ENCODE measurements at places on chromosomes 2 and 18.
A peak's percentile ranks its signal among the peaks of the same experiment; 100 is the strongest.

DNA sequence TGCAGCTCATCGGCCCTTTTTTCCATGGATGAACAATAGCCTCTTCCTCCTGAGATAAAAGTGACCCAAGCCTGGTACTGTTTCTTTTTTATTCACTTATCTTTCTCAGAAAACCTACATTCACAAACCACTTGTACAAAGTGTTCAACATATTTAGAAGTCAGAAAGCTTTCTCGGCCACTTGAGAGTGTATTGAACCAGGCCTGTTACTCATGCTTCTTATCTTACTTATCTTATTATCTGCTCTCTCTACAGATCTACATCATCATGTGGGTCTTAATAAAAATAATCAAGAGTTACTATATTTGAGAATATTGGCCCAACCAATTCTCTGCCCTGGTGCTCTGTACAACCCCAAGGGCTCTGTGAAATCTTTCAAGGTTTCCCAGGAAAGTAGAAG, 242.1 kb downstream of the MREG start:
- no peak for DNase-seq

- no peak for DNase-seq
These were observed 40.5 kb upstream of the ATG16L1 start for GRCh38 chr2:233210843-233211547.

GRCh38 chr2:231412618-231412963, 17.1 kb downstream of the B3GNT7 start:
- DNase-seq = no peak

GRCh38 chr2:236661762-236662110, 92.1 kb downstream of the ACKR3 start:
- DNase-seq = no peak

GRCh38 chr2:101692766-101693165, 4.7 kb upstream of the MAP4K4 start:
- DNase-seq = no peak

- DNase-seq = no peak
These were observed 8.3 kb downstream of the CAPG start for GRCh38 chr2:85401844-85402243.

DNA sequence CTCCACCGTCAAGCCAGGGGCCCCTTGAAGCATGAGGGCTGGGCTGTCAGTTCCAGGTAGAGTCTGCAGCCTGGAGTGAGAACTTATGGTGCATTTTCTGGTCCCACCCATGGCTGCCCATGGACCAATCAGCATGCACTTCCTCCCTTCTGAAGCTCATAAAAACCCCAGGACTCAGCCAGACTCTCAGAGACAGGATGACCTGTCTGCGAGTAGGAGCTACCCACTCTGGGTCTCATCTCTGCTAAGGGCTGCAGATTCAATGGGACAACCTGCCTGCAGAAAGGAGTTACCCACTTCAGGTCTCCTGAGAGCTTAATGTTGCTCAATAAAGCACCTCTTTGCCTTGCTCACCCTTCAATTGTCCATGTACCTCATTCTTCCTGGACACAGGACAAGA, 9.4 kb upstream of the DUSP19 start:
- DNase-seq = no peak

GRCh38 chr18:62637807-62638687, 77.3 kb upstream of the PHLPP1 start:
- DNase-seq = peak; percentile 62

DNA sequence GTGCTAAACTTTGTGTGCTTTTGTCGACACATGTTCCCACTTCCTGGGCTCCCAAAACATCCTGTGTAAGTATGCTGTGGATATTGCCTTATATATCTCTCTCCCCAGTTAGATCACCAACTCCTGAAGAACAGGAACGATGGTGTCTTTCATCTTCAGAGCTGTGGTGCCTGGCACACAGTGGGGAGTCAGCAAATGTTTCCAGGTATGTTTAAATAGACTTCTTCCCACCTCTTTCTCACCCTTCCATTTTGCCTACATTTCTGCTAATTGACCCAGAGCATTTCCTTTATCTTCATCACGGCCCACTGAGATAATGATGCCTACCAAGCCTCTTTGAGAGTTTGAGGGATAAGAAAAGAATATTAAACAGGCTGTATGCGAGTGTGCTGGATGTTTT, 60.7 kb downstream of the RND3 start:
- DNase-seq = no peak

- no peak for DNase-seq
These were observed 4.0 kb downstream of the SPR start for GRCh38 chr2:72891091-72891818.

- DNase-seq = no peak
These were observed 5.5 kb upstream of the MGAT4A start for GRCh38 chr2:98736464-98736889.

DNA sequence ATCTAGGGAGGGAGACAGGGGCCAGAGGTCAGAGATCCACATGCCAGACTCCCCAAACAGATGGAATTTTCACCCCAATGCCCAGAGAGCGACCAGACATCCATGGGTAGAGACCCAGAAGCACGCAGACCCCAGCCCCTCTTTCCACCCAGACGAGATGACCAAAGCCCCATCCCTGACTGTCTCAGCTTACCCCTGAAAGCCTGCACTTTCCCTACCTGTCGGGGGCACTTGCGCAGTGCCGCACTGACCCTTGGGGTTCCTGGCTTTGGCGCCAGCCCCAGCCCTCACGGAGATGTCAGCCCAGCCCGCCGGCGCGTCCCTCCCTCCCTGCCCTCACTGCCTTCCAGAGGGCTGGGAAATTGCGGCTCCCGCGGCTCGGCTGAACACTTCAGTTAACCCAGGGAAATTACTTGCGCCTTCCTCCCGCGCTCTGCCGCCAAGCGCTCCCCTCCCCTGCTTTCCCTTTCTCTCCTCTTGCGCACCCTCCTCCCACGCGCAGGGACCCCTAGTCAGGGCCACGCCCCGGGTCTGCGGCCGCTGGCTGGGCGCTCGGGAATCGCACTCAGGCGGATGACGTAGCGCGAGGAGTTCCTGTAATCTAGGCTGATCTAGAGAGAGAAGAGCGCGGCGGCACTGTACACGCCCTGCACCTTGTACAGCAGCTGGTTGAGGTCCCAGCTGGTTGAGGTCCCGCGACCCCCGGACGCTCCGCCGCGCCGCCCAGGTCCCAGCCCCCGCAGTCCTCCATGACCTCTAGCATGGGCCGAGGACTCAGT, 12.0 kb downstream of the ALPG start:
- no peak for DNase-seq

DNA sequence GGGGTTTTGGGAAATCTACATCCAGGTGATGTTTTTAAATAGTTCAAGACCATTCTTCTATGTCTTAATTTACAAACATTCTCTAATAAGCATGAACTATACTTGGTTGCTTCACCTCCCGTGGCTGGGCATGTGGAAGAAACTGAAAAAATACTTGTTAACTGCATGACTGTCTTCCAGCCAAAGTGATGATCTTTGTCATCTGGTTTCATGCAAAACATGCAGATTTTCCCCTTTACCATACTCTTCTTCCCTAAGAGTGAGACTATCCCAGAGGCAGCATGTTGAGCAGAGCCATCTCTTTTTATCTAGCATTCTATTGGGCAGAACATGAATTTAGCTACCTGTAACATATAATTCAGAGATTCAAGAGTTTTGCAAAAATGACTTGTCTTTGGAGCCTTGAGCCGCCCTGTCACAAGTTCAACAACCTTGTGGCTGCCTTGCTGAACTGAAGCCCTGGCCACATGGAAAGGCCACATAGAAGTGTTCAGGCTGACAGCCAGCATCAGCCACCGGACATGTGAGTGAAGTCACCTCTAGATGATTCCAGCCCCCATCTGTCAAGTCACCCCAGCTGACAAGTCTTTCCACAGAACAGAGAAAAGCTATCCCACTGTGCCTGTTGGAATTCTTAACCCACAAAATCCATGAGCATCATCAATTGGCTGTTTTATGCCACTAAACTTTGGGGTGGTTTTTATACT, 142.8 kb downstream of the ANKRD44 start:
- no peak for DNase-seq

DNA sequence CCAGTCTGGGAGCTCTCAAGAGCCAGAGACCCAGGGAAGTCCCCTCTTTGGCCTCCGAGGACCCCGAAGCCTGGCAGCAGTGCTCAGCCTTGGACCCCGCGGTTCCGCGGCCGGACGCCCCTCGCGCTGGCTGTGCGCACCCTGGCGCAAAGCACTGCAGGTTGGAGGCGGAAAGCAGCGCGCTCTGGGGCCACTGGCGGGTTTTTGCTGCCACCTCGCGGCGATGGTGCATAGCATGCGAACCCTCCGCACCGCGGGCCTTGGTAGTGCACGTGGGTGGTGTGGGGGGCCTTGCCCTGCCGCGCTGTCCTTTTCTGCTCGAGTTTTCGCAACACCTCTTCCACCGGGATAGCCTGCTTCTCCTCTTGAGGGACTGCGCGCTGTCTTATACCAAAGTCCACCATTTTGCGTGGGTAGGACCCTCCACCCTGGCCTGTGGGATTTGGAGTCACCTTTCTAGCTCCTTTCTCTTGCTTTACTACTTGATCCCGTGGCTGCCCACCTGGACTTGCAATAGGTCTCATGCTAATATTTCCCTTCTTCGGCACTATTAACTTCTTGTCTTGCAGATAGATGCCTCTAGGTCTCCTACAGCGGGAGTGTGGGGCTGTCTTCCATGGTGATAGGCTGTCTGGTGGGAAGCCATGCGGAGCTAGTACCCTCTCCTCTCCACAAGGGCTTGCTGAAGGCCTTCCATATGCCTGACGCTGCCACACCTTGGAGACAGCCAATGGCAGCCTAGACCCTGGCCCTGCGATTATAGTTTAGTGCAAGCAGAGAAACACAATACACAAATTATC, 14.3 kb downstream of the SIX3 start:
- peak; percentile 83 for DNase-seq

GRCh38 chr2:97645112-97645694, 659 bp upstream of the COX5B start:
- no peak for DNase-seq

- no peak for DNase-seq
These were observed 142.5 kb downstream of the PARD3B start for GRCh38 chr2:204687776-204688175.

GRCh38 chr2:216388046-216388884, 16.0 kb upstream of the MARCHF4 start:
- peak; percentile 30 for DNase-seq

GRCh38 chr2:168912466-168912865, 11.4 kb downstream of the G6PC2 start:
- no peak for DNase-seq

DNA sequence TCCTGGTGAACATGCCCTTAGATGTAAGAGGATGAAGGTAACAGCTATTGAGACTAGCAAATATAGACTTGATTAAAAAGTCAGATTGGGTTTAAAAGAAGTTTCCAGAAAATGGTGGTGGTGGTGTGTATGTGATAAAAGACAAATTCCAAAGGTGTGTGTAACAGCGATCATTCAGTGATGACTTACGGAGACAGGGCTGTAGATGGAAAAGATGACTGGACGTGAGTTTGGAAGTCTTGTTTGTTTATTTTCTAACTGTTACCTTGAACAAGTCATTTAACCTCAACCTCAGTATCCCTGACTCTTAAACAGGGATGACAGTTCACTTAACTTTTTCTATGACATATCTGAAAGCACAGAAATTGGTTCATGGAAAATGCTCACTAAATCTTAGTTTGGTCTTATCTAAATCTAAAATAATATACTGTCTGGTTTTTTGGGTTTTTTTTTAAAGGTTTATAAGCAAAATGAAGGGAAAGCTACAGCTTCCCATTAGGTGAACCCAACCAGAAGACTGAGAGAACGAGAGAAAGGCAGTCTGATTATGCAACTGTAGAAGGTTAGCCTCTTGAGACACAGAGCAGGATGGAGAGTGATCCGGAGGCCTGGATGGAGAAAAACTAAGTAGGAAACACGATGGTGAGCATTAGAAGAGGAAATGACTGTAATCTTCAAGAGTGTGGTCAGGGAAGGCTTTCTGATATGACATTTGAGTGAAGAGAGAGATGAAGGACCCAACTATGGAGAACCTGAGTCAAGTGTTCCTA, 71.9 kb downstream of the TCF4 start:
- DNase-seq = no peak

DNA sequence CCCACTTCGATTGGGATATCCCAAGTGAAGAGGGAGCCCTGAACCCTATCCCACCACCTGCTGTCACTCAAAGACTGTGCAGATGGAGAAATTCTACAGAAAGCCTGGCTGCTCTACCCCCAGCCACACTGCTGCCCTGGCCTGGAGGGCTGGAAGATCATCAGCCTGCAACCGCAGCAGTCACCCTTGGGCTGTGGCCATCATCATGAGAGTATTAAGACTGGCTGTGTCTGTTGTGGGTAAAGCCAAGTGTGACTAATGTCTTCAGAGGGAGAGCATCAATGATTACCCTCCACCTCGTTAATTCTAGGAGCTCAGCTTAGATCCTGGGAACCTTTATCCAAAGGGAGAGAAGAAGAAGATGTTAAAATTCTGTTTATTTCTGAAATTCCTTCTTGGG, 221.5 kb downstream of the TFCP2L1 start:
- DNase-seq = no peak

GRCh38 chr2:159936471-159936870, 125.9 kb downstream of the PLA2R1 start:
- DNase-seq = no peak

GRCh38 chr2:113098041-113098440, 29.4 kb upstream of the IL1RN start:
- no peak for DNase-seq

DNA sequence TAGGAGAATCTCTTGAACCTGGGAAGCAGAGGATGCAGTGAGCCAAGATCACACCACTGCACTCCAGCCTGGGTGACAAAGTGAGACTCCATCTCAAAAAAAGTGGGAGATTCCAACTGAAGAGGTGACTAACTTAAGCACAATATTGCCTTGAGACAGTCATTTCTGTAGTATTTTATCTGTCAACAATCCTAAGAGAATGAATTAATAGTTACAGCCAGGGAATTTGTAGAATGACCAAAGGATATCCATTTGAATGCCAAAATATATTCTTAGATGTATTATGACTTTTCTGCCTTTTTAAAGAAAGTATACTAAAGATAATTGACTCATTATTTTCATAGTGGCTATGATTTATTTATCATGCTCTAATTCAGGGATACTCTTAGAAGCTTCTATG, 40.7 kb upstream of the CCDC150 start:
- no peak for DNase-seq

DNA sequence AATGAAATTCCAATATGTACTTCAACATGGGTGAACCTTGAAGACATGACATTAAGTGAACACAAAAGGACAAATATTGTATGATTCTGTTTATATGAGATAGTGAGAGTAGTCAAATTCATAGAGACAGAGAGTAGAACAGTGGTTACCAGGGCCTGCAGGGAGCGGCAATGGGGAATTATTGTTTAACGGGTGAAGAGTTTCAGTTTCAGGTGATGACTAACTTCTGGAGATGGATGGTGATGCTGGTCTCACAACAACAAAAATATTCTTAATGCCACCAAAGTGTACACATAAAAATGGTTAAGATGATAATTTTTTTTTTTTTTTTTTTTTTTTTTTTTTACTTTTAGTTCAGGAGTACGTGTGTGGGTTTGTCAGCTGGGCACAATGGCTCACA, 109.4 kb upstream of the TMEM200C start:
- DNase-seq = no peak

Data from activated naive CD4-positive, alpha-beta T cell treated with anti-CD3 and anti-CD28 coated beads, Interleukin-2, amount 50 U/mL, for 16 hours (primary cell).